ENCODE measurements at places on chromosomes 4 and X.
A peak's percentile ranks its signal among the peaks of the same experiment; 100 is the strongest.

- no peak for DNase-seq
Observed at GRCh38 chr4:168528131-168528949, 31.5 kb downstream of the PALLD start.

- DNase-seq = no peak
Observed at GRCh38 chr4:55907469-55907868, 41.3 kb upstream of the CEP135 start.

GRCh38 chrX:37357436-37357835, 8.3 kb downstream of the PRRG1 start:
- DNase-seq = no peak

DNA sequence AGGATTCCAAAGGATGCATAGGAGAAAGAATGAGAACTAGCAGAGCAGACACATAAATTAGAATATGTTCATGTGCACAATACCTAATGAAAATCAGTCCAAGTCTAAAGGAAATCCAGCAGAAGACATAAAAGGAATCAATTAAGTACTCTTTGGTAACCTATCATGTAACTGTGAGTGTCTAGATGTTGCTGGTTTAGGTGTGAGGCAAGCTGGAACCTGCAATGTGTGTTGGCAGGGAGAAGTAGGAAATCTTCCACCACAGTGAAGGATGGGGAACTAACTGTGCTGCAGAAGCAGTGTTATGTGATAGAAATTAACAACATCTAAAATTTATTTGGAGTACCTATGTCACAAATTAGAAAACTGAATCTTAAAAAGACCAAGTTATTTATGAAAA, 330.8 kb upstream of the DKK2 start:
- no peak for DNase-seq

- DNase-seq = no peak
Observed at GRCh38 chr4:81769244-81769643, 297.5 kb upstream of the RASGEF1B start.

DNA sequence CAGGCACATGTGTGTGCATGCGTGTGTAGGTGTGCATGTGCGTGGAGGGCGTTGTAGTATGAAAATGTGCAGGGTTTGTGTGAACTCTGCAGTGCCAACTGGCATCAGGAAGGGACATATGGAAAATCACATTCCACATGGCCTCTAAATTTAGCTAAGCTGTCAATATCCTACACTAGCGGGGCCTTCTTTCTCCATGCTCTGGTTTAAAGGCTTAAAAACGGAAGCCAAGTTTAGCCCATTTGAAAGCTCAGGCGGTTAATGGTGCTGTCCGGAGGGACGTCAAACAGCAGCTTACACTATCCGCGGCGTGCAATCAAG, 144.1 kb upstream of the NOCT start:
- DNase-seq = no peak

DNA sequence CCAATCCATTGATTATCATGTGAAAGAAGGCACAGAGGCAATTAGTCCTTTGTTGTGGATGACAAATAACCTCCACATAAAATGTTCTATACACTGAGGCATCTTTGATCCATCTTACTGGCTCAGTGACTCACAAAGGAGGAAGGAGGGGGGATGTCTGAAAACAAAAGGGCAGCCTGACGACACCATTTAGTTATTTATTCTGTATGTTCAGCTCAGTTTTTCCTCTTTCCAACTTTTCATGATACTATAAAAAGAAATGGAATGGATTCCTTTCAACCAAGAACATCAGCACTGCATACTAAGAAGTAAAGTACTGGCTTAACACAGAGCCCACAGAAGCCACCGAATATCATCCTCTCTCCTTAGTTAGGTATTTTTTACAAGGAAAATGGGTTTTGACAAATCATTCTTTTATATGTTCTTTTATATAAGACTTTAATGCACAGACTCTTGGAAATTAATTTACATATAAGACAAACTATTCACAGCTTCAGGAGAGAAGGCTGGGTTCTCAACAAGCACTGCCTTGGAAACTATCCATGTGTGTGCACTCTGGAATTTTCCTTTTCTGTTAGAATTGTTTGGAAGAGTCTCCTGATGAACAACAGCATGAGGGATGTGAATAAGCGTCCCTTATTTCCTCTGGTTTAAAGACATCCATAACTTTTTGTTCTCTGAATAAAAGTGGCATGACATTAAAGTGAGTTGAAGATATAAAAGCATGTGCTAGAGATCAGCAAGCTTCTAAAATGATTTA, 135.6 kb downstream of the TSPAN5 start:
- DNase-seq = no peak

DNA sequence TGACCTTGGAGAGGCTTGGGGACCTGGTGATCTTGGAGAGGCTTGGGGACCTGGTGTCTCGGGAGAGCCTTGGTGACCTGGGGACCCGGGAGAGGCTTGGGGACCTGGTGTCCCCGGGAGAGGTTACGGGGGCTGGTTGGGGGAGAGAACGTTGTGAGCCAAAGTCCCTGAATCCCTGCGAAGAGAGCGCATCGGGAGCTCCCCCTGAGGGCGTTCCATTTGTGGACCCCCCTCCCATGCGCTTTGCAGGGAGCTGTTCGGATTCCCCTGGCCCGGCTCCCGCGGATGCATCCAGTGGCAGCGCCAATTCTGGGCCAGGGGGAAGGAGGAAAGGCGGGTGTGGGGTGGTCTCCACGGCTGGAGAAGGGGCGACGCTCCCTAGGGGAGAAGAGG, 13.3 kb downstream of the SHOX start:
- DNase-seq = no peak

DNA sequence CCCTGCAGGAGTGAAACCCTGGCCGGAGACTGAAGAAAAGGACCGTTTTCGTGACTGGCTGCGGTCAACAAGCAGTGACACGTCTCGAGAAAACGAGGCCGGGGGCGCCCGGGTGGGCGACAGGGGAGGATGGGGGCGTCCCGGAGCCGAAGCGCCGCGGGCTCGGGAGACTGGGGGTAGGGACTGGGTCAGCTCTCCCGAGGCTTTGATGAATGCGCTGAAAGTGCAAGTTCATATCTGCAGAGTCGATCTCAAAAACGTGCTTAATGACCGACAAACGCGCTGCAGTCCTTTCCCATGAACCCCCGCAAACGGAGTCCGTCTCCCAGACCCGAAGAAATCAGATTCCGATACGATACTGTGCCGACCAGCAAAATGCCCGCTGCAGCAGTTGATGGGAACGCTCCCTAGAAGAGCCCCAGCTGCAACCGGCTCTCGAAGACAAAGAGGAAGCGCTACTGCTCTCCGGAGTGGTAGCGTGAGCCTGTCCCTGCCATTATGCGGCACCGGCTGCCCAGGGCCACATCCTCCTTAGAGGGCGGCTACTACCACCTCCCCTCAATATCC, 806 bp upstream of the CD99L2 start:
- peak; percentile 1 for DNase-seq

- DNase-seq = no peak
Observed at GRCh38 chr4:156378033-156378665, 424.5 kb upstream of the CTSO start.

- no peak for DNase-seq
Observed at GRCh38 chr4:92241094-92241493, 62.7 kb upstream of the GRID2 start.

GRCh38 chr4:31045724-31046318, 325.7 kb downstream of the PCDH7 start:
- DNase-seq = no peak

DNA sequence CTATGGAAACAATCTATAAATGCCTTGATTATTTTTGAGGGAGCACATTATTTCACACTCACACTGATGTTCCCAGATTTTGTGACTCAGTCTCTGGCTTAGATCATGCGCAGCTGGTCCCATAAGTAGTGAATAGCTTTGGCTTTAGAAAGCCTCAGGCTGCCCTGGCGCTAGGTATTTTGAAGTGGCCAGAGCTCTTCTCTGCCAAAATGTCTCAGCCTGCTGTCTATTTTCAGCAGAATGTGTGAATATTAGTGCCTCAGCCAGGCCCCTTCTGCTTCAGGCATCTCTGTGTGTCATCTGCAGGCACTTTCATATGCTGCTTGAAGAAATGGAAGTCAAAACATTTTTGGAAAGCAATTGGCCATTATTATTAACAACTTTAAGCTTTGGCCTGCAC, 931.0 kb upstream of the INTU start:
- no peak for DNase-seq

GRCh38 chr4:2393353-2394270, 24.8 kb downstream of the ZFYVE28 start:
- no peak for DNase-seq

DNA sequence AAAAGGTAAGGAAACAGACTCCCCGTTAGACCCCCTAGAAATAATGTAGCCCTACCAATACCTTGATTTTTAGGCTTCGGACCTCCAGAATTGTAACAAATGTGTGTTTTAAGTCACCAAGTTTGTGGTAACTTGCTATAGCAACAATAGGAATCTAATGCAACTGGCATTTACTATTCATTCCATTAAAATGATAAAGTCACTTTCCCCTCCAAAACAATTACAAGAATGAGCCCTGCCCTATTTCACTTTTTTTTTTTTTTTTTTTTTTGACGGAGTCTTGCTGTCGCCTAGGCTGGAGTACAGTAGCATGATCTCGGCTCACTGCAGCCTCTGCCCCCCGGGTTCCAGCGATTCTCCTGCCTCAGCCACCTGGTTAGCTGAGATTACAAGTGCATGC, 3.5 kb upstream of the DDX60L start:
- no peak for DNase-seq

- DNase-seq = no peak
Observed at GRCh38 chrX:21056622-21057021, 317.6 kb upstream of the CNKSR2 start.

DNA sequence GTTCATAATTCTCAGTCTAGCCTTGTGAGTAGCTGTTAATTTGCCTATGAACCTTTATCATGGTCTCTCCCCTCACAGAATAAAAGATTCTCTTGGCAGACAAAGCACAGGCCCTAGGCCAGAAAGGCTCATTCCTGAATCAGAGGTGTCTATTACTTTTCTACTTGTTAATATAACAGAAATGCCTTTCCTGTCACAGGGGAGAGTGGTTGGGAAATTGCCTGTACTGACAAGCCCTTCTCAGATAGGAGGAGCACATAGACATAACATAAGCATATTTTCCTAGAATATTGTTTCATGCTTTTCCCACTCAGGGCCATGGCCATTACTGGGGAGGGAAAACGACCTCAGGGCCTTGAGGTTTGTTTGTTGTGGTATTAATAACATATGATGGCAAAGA, 308.3 kb downstream of the BMPR1B start:
- no peak for DNase-seq

DNA sequence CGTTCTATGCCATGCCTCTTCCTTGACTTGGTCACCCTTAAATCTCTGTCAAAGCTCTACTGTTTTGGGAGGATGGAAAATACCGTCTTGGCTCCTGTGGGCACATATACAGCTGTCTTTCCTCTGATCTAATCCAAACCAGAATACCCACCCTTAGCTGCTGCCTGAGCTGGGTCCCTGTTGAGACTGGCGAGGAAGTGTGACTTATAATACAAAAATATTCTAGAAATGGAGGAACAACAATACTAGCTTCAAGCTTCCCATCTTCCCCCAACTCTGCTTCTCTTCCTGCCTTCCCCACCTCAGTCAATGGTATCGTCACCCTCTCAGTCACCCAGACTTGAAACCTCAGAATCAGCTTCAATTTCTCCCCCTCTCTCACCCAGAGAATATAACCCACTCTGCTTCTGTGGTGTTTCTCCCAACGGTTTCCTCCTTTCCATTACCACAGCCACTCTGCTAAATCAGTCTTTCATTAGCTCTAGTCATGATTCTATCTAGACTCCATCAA, 599 bp upstream of the IL2RG start:
- DNase-seq = peak; percentile 14

GRCh38 chr4:102169345-102169744, 175.9 kb downstream of the SLC39A8 start:
- DNase-seq = no peak

DNA sequence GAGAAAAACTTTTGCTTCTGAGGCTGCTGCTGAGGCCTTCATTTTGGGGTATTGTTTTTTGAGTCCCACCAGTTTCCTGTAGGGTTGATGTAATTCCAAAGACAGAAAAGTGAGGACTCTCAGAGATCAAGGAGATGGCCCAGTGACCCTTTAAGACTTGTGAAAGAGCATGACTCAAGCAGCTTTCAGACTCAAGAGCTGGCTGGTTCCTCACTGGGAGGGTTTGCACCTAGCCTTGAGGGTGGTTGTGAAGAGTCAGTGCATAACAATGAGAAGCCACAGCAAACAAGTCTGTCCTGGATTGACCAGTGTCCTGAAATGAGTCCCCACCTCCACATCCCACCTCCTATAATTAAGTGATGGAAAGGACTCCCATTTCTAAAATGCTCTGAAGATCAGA, 89.2 kb downstream of the NHS start:
- no peak for DNase-seq

GRCh38 chr4:95637043-95637600, 88.3 kb upstream of the UNC5C start:
- DNase-seq = no peak

GRCh38 chrX:23373129-23373804, 38.6 kb downstream of the PTCHD1 start:
- DNase-seq = no peak

DNA sequence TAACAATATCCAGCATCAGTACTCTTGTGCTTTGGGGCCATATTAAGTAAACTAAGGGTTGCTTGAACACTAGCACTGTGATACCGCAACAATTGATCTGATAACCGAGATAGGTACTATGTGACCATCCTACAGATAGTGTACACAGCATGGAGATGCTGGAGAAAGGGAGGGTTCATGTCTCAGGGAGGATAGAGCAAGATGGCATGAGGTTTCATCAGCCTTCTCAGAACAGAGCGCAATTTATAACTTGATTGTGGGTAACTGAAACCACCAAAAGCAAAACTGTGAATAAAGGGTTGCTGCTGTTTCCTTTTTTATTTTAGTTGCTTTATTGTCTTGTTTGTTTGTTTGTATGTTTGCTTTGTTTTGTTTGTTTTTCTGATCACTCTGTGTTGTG, 1449.7 kb downstream of the PCDH7 start:
- no peak for DNase-seq

DNA sequence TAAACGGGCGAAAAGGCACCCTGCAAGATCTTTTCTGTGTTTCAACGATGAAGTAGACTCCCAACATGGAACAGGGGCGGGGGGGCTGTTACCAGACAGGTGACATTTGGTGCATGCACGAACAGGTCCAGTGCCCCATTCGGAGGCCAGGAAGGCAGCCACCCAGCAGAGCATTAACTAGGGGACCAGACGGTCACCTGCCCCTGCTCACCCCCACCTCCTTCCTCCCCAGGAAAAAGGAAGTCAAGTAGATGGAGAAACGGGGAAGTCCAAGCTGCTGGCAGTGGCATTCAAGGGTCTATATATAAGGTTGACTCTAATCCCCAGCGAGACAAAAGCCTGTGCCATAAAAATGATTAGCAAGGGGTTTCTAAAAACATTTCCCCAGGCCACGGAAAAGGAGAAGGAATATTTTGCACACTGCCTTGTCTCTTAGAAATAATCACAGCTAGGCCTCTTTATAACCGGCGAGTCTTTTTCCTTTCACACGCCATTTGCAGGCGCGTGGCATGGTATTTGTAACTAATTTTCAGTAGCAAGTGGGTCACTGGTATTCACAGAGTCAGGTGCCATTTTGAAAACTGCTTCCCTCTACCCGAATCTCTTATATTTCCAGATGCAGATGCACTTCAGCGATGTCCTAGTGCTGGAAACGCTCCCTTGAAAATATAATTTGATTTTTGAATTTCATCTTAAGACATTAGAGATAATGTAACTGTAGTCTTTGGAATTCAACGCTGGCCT, 1.2 kb upstream of the TMSB4X start:
- DNase-seq = peak; percentile 45

- DNase-seq = no peak
Observed at GRCh38 chr4:105548483-105548882, 3.9 kb upstream of the ARHGEF38 start.
